Activated T-cell treated with anti-CD3 and anti-CD28 coated beads, Interleukin-2, amount 50 U/mL, for 48 hours (primary cell): ENCODE measurements at places on chromosomes 5 and 9.

DNA sequence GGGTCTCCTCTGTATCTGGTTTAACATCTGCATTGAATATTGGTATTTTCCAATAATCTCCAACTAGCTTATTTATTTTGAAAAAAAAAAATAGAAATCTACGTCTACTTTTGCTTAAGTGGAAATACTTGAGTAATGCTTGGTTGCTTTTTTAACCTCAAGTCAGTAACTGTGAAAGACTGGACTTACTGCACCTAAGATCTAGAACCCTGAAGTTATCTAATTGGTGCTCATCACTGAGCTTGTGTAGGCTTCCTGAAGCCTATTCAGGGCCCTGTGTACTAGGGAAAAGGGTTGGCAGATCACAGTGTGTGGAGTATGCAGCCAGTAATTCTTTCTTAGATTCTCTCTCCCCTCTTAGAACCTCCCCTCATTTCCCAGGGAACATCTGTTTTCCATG lies 16.2 kb downstream of the SLC1A1 start:
- DNase-seq = no peak

- DNase-seq = no peak
Observed at GRCh38 chr5:128403333-128403732, 134.7 kb downstream of the FBN2 start.

- no peak for DNase-seq
Observed at GRCh38 chr5:143026380-143026779, 256.2 kb downstream of the ARHGAP26 start.

DNA sequence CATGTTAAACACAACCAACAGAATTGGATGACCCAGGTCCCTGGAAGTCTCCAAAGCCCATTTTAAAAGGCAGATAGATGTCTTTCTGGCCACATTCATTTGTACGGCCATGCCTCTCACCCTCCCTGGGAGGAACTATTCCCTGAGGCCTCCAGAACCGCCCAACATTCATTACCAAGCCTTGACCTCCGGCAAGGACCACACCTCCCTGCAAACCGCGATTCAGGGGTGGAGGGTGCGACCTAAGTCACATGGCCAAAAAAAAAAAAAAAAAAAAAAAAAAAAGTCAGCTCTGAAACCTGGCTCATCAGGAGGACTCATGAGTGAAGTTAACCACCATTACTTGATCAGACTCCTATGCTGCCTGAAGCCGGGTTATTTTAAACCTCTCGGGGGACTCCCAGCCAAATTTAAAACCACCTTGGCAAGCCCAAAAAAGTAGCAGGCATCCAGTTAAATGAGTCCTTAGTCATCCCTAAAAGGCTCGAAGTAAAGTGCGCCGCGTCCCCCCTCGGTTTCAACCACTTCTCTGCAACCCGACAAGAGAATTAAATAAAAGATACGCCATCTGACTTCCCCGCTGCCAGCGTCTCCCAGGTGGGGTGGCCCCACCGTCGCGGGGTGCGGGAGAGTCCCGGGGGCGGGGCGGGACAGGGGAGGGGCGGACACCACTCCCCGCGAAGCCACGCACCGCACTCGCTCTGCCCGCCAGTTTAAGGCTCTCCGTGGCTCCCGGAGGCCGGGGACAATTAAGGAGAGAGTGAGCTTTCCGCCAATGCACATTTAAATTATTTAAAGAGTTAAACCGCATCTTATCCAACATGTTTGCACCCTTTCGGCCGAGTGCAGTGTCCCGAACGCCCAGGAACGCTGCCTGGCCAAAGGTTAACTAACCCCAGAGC lies 2.3 kb downstream of the KLF9 start:
- peak; percentile 79 for DNase-seq

DNA sequence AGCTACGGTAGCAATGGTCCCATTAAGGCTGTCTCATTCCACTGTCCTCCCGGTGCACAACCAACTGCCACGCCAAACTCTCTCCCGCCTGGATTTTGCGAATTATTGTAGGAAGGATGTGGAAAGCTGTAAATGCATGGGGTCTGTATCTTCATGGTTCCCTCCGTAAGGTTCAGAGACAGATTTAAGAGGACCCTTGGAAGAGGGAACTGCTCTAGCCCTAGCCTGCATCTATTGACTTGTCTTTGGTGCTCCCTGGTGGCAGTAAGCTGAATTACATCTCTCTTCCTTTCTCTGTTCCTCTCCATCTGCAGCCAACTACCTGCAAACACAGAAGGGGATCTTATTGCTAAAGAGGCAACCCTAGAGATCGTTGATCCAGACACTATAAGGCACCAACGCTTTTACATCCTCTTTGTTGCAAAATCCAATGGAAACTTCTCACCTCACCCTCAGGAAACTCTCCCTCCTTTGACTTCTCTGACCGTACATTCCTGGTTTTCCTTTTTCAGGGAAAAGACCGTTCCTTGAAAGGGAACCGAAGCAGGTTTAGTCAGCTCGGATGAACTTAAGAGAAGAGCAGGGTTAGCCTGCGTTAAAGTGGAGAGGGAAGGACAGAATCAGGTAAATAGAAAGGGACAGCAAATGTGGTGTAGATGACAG lies 11.9 kb downstream of the CAPSL start:
- peak; percentile 71 for DNase-seq
